NCI-H510A (cell line): ENCODE measurements at places on chromosomes 3 and 15.

DNA sequence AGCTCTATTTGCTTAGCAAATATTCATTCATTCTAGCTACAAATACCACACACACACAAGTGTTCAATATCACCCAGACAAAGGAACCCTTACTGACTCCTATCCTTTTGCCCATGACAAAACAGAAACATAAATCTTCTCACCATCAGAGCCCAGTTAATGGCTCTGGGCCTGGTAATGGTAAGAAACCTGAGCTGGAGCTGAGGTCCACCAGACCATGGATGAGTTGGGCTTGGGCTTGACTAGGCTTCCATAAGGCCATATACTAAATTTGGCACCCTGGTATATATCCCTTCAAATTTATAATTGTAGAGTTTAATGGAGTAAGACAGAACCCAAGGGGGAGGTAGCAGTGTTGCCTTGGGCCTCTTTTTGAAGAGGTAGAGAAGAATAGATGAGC, 29.4 kb downstream of the GPR176 start:
- no peak for DNase-seq

DNA sequence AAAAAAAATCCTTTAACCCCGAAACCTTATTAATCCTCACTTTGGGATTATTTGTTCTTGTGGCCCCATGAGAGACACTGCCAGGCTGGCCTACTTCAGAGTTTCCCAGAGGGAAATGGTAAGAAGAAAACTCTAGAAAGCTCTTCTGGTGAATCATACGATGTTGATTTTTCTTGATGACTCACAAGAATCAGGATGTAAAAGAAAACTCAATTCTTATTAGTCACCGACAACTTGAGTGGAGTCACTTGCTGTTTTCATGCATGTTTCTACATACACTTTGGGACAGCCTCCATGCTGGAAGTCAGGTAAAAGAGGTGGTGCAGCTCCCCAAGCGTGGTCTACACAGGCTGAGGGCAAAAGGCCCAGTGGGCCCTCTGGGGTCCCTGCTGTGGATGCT, 42.8 kb downstream of the MYO5C start:
- DNase-seq: no peak

DNA sequence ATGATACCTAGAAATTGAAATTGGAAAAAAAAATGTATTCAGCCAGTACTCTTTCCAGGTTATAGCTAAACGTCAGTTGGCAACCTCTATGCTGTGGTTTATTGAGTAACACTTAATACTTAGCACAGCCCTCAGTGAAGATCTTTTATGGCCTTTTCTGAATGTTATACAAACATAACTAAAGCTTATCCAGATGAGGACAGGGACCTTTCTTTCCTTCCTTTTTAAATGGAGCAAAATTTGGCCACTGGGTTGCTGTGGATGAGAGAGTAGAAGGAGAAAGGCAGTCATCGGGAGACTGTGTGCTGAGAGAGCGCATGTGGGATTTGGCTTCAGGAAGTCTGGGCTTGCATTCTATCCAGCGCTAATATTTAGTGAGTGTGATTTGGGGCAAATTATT, 36.1 kb downstream of the IGF1R start:
- DNase-seq: no peak

DNA sequence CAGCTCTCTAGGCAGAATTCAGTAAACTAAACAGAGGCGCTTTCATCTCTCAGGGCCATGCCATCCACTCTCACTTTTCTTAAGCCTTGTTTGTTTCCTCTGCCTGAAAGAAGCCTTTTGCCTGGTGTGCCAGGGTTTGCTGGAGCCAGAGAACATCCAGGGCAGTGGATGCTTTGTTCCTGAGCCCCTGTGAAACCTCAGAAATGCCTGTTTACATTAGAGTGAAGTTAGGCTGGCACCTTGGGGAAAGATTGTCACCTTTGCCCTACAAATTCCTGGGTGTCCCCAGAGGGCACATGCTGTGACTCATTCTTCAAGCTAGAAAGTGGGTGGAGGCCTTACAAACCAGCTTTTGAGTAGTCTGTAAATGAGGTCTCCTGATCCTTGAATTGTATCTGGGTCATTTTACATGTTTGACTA, 10.7 kb upstream of the TRAK1 start:
- DNase-seq: no peak

- DNase-seq: no peak
Observed at GRCh38 chr15:73991260-73991659, 835 bp downstream of the STOML1 start.

DNA sequence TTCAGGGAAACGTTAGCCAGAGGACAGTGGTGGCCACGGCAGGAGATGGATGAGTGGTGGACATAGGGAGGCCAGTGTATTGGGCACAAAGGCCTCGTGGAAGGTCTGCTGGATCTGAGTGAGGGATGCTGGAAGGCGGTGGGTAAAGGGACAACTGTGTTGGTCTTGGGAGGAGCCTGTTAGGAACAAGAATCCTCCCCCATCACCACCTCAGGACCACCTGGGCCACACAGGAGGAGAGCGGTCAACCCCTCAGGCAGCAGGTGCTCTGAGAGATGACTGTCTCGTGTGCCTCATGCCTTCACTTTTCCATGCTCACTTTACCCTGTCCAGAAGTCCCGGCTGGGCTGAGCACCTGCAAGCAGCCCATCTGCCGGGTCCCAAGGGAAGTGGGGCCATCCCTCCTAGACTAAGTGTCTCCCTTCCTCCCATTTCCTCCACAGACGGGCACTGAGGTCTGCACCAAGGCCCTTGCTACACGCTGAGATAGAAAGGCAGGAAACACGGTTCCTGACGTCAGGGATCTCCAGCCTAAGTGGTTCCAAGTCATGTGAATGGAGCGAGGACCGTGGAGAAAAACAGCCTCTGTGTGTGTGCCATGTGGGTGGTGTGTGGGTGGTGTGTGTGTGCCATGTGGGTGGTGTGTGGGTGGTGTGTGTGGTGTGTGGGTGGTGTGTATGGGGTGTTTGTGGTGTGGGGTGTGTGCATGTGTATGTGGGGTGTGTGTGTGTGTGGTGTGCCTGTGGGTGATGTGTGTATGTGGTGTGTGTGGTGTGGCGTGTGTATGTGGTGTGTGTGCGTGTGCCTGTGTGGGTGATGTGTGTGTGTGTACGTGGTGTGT, 47.8 kb upstream of the CTSH start:
- DNase-seq: no peak

DNA sequence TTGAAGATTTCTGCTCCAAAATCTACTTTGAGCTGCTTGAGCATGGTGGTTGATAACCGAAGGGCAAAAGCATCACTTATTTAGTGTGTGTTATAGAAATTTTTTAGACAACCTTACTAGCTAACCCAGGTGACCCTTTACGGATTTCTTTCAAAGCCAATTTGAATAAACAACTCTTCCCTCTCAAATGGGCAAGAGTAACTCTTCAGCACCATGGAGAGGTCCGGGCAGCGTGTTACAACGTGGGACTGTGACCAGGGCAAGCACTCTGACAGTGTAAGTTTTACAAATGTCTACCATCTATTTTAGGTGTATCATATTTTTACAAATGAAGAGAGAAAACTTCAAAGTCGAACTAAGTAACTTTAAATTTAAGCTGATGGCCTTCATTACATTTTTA, 471.8 kb downstream of the MFSD1 start:
- DNase-seq: no peak

DNA sequence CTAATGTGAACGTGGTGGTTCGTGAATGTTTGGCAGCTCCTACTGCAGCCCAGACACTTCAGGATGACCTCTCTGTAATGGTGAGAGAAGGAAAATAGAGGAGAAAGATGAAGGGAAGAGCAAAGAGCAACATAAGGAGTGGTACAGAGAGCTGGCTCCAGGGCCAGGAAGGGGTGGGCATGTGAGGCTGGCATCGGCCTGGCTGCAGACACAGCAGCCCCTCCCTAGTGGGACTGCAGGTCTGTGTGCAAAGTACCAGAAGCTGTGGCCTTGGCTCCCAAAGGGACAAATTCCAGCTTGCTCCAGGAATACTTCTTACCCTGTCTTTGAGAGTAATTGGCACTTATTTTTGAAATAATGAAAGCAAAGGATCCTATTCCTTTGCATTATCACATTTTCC, 10.0 kb downstream of the FSTL1 start:
- no peak for DNase-seq

- DNase-seq: no peak
Observed at GRCh38 chr3:98528474-98529346, 3.1 kb upstream of the GPR15 start.

DNA sequence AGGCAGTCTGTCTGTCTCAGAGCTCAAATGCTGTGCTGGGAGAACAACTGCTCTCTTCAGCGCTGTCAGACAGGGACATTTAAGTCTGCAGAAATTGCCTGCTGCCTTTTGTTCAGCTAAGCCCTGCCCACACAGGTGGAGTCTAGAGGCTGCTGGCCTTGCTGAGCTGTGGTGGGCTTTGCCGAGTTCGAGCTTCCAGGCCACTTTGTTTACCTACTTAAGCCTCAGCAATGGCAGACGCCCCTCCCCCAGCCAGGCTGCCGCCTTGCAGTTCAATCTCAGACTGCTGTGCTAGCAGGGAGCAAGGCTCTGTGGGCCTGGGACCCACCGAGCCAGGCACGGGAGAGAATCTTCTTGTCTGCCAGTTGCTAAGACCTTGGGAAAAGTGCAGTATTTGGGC, 25.0 kb upstream of the RPP14 start:
- DNase-seq: no peak

DNA sequence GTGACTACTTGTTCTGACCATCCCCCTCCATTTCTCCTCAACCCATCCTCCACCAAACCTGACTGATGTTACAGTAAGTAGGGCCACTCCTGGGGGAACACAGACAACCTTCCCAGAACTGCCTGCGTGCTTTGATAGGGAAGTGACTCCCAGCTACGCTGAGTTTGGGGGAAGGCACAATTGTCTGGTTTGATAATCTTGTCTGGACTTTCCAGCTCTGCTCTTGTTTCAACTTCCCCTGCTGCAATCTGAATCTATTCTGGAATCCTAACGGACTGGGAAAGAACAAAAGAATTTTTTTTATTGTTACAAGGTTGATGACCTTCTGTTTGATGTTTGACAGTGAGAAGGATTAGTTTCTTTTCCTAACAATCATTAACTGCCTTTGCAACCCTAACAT, 895.6 kb downstream of the ROBO1 start:
- DNase-seq: no peak

- no peak for DNase-seq
Observed at GRCh38 chr3:177554895-177555759, 357.8 kb upstream of the TBL1XR1 start.

- DNase-seq: no peak
Observed at GRCh38 chr3:82087958-82088357, 326.5 kb upstream of the GBE1 start.

GRCh38 chr3:193673845-193674244, 80.8 kb downstream of the OPA1 start:
- DNase-seq: no peak

DNA sequence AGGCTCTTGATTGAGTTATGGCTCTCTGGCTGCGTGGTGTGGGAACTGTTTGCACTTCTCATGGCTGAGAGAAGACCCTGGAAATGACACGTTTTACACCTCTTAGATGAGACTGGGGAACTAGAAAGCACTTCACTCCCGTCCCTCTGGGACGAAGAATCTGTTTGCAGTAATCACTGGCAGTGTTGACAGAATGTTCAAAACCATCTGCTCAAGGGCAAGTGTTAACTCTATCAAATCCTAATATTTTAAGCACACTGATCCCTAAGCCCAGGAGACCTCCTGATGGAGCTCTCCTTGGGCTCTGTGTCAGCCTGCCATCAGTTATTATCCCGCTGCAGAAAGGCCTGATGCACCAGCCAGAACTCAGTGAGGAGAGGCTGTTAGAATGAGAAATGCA, 323.8 kb upstream of the DNAJC19 start:
- no peak for DNase-seq

DNA sequence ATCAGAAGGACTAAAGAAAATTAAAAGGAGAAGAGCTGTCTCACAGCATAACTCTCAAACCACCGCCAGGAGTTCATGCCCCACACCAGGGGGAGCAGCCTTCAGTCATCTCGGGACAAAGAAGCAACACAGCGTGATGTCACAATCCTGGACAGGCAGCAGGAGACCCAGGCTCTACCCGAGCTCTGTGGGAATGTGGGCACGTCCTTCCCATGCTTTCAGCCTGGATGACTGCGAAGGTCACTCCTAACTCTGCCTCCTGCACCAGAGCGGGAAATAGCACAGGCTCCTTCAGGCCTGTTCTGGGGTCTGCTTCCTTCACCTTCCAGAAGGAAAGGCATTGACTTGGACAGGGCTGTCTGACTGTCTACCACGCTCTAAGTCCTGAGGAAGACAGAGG, 31.3 kb downstream of the NOX5 start:
- no peak for DNase-seq

GRCh38 chr3:97942801-97943546, 29.3 kb downstream of the RIOX2 start:
- DNase-seq: no peak

- no peak for DNase-seq
Observed at GRCh38 chr3:174495928-174496327, 363.2 kb upstream of the NAALADL2 start.

GRCh38 chr3:12613250-12613649, 50.7 kb downstream of the RAF1 start:
- no peak for DNase-seq

DNA sequence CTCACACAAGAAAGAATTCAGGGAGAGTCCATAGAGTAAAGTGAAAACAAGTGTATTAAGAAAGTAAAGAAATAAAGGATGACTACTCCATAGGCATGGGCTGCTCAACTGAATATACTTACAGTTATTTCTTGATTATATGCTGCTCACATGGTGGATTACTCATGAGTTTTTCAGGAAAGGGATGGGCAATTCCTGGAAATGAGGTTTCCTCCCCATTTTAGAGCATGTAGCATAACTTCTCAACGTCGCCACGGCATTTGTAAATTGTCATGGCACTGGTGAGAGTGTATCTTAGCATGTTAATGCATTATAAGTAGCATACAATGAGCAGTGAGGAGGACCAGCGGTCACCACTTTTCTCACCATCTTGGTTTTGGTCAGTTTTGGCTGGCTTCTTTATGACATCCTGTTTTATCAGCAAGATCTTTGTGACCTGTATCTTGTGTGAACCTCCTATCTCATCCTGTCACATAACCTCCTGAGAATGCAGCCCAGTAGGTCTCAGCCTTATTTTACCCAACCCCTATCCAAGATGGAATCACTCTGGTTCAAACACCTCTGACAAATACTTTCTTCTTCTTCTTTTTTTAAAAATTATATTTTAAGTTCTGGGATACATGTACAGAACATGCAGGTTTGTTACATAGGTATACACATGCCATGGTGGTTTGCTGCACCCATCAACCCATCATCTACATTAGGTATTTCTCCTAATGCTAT, 849.7 kb downstream of the TBL1XR1 start:
- DNase-seq: no peak
